ENCODE measurements at places on chromosomes 16 and 17. TPM values are rescaled to one million over a fixed set of nuclear protein-coding genes. Genes with fewer than 3 reads are reported as not detected.

KCNJ18 gene
- total RNA-seq: not detected

DNA sequence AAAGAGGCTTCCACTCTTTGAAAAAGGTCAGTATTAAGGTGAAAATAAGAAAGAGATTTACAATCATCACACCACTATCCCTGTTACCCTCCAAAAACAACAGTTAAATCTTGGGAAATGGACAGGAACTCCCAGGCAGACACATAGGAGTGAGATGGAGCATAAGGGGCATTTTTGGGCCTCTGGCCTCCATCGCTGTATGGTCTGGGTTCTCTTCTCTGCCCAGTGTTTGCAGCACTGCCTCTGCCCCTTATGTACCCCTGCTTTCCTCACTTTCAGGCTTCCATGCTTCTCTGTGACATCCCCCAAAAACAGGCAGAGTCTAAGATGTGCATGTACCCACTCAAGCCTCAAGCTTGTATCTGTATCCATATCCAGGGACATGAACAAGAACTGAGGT lies 630 bp upstream of the HOXB2 start:
- no peak for DNase-seq

DNA sequence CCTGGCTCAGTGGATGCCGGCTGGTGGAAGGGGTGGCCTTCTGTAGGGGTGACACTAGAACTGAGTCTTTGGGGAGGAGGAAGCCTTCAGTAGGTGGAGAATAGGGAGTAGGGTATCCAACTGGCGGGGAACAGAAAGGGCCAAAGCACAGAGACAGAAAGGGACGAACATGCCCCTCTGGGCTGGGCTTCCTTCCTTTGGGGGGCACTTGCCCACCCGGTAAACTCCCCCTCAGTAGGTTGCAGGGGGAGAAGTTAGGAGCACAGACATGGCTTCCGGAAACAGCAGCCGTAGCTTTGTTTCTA lies 774 bp downstream of the ENGASE start:
- peak; percentile 12 for DNase-seq

GRCh38 chr17:1783834-1784611 lies 22.2 kb downstream of the SERPINF1 start:
- DNase-seq: peak; percentile 94

DNA sequence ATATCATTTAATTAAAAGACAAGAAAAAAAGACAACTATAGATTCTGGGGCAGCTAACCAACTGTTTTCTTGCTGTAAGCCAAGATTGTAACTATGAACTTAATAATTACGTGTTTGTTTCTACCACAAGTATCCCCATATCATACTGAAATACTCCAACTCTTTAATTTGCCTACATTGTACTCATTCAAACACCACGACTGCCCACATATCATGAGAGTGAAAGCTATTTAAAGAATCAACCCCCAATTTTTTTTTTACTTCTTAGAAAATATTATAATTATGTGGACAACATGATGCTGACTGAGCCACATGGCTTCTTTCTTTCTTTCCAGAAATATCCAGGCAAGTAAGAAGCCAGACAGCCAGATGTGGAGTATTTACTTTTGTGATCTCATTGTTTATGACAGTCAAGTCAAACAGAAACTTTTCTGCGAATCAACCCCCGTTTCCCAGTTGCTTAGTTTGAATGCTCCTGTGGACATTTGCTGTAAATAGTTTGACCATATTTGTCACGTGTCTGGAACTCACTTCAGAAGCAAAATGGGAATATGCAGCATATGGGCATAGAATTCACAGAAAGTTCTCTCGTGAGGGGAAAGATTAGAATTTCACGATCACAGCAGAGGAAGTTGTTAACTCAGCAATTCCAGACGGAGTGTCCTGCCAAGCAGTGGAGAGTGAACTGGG lies 126.8 kb upstream of the PSMD7 start:
- peak; percentile 70 for DNase-seq

- DNase-seq: no peak
Observed at GRCh38 chr16:80350061-80350460, 190.7 kb upstream of the DYNLRB2 start.

DNA sequence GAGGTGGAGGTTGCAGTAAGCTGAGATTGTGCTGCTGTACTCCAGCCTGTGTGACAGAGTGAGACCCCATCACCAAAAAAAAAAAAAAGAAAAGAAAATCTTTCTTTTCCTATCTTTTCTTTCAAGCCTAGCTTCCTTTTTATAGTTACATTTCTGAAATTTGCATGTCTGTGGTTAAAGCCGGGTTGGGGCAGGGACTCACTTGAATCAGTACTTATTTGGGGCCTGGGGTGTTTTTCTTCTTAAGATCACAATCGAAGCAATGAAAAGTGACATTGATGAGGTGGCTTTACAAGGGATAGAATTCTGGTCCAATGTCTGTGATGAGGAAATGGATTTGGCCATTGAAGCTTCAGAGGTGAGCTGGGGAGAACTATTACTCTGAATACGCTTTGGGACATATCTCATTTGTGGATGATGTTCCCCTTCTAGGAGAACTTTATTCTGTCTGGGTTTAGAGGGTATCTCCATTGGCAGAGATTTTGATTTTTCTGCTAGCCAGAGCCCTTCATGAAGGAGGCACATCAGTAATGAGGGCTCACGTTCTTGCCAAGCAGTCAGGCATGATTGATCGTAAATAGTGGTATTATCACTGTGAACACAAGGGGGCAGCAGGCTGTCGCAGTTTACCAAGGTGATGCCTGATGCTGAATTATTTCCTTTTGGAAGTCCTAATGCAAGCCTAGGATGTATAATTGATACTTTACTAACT lies 14.3 kb downstream of the KPNB1 start:
- peak; percentile 67 for DNase-seq

GRCh38 chr16:70728150-70728549 lies 42.3 kb upstream of the MTSS2 start:
- DNase-seq: no peak

DNA sequence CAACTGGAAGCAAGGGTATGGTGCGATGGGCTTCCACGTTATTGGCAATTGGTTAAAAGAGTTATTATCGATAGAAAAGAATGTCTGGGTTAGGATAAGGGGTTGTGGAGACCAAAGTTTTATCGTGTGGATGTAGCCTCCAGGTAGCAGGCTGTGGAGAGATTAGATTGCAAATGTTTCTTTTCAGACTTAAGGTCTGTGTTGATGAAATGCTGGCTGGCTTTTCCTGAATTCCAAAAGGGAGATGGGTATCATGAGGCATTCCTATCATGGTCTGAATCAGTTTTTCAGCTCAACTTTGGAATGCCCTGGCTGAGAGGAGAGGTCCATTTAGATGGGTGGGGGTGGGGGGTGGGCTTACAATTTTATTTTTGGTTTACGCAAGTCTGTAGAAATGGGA lies 395.0 kb upstream of the RBFOX1 start:
- DNase-seq: no peak

- DNase-seq: no peak
Observed at GRCh38 chr16:53654946-53655345, 48.7 kb downstream of the RPGRIP1L start.

- DNase-seq: no peak
Observed at GRCh38 chr16:65843941-65844340, 522.5 kb upstream of the CDH5 start.

GAS2L2 gene
- not detected for total RNA-seq

ITGAL gene
- total RNA-seq: not detected

CRISPLD2 gene
- 44.0 TPM for total RNA-seq

- DNase-seq: peak; percentile 57
Observed at GRCh38 chr16:84065536-84066132, 23.0 kb upstream of the SLC38A8 start.

DNA sequence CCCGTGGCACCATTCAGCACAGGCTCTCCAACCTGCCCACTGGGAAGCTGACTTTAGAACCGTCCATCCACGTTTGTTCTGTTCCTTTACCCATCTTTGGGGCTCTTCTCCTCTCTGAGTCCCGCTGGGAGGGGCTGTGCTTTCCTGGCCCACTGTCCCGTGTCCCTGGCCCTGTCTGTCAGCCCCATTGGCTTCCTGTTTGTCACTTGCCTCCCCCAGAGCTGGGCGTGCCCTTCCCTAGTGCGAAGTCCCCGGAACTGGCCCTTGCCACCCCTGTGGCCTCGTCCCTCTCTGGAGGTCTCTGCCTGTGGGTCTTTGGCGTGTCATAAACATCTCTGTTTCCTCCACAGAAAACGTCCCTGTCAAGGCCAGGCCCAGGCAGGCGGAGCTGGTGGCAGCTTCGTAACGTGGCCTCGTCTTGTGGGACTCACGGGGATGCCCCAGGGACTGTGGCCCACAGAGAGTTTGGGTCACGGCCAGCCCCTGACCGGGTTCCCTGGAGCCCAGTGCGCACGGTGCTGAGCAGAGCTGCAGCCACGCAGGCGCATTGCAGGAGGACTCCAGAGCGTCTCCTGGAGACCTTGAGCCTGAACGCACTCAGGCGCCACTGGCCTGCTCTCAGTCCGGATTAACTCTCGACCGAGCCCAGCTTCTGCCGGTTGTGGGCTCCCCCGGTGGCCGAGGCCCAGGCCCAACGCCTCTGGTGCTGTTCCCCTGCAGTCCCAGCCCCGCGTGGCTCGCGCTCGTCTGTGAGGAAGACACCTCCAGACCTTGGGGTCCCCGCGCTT lies 7.3 kb downstream of the CHMP6 start:
- no peak for DNase-seq

GRCh38 chr16:2784358-2785100 lies 2.8 kb downstream of the PRSS33 start:
- DNase-seq: no peak

GRCh38 chr16:86680661-86681030 lies 102.3 kb downstream of the FOXL1 start:
- no peak for DNase-seq

- peak; percentile 84 for DNase-seq
Observed at GRCh38 chr16:75011634-75012307, 12.9 kb downstream of the ZNRF1 start.

- peak; percentile 81 for DNase-seq
Observed at GRCh38 chr16:86994651-86995171, 322.5 kb downstream of the C16orf95 start.

ITGAD gene
- total RNA-seq: not detected

GRCh38 chr16:11088074-11088730 lies 143.8 kb downstream of the CLEC16A start:
- DNase-seq: no peak

DNA sequence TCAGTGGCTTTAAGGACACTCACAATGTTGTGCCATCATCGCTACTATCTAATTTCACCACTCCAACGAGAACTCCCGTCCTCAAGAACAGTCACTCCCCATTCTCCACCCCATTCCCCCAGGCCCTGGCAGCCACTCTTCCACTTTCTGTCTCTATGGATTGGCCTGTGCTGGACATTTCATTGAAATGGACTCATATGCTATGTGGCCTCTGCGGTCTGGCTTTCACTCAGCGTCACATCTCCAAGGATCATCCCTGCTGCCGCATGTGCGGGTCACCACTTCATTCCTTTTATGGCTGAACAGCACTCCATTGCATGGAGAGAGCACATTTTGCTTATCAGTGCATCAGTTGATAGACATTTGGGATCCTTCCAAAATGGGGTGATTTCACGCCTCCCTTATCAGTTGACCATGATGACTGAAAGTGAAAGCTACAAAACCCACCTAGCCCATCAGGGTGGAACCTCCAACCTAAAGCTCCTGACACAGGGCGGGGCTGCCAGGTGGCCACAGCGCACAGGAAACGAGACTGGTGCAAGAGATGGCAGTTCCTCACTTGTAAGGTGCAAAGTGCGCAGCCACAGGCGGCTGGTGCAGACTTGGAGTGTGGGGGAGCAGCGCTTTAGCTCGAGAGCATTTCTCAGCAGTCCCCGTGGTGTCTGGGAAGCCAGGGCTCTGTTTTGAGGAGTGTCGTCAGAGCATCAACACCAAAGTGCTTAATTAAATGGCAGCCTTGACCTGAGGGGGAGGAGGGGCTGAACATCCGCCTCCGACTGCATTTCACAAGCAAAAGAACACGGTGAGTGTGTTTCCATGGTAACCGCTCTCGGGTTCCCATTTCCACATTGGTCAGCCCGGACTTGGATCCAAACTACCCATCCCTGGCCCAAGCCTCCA lies 23.8 kb downstream of the COTL1 start:
- peak; percentile 75 for DNase-seq

GRCh38 chr17:67041941-67042899 lies 2.1 kb upstream of the CACNG1 start:
- DNase-seq: no peak

Measured in fibroblast of villous mesenchyme (primary cell).